ENCODE measurements at places on chromosomes 6 and 20.

- DNase-seq = no peak
Observed at GRCh38 chr6:90167514-90168379, 128.9 kb downstream of the BACH2 start.

DNA sequence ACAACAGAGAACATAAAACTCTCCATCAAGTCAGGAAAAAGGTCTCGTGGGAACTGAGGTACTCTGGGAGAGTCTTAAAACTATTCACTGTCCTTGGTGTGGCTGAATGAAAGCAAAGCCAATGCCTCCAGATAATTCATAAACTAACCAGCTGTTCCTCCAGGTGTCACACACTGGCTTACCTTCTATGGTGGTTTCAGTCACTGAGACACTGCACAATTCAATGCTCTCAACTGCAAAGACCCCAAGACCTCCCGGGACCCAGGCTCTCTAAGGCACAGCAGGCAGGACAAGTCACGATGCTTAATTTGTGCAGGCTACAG, 100.8 kb downstream of the GMPR start:
- no peak for DNase-seq

DNA sequence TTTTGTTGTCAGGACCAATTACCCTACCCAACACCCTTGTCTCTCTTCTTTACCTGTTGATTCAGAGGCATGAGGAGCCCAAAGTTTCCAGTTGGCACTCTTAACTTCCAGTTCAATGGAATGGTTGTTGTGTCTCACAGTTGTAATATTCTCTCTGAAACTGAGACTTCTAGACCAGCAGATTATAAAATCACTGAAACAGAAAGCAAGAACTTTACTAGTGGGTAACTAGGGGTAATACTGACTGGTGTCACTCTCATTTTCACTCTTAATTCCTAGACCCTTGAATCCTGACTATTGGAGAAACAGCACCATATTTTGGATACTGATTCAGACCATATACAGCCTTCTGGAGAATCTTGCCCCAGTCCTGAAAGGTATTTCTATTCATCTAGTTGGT, 140.2 kb upstream of the MMS22L start:
- no peak for DNase-seq

GRCh38 chr20:41222296-41222695, 85.0 kb downstream of the PLCG1 start:
- DNase-seq = no peak

DNA sequence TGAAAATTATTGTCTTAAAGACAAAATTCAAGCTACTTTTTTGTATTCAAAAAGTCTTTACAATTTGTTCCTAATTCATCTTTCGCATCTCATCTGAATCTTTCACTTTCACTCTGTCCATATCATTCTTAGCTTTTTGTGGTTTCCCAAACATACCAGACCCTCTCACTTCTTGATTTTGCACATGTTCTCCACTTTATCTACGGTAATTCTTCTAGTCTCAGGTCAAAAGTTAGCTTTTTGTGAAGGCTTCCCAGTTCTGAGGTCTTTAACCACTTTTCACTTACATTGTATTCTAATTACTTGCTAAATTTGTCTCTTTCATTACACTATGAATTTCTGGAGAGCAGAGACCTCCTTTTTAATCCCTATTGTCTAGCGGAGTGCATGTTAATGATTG, 34.6 kb upstream of the EPHA7 start:
- no peak for DNase-seq

- no peak for DNase-seq
Observed at GRCh38 chr6:152052061-152052460, 244.6 kb downstream of the ESR1 start.

GRCh38 chr6:32045811-32046449, 7.7 kb downstream of the CYP21A2 start:
- DNase-seq = no peak

GRCh38 chr20:15759594-15759993, 813.7 kb downstream of the KIF16B start:
- DNase-seq = no peak

DNA sequence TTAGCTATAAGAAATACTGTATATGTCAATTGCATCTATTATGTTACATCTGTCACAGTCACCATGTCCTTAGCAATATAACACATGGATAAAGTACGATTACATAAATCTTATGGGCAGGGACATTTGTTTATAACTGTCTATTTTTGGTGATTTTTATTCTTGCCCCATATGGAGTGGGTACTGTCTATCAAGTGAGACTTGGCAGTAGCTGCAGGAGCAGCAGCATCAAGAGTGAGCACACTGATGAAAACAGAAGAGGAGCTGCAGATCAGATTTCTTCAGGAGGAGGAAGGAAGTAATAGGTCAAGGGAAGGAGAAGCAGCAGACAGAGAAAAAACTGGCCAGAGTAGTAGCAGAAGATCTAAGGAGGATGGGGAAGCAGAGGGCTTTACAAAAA, 516.7 kb downstream of the C6orf118 start:
- no peak for DNase-seq

GRCh38 chr6:106666282-106667021, 37.1 kb downstream of the QRSL1 start:
- DNase-seq = no peak

DNA sequence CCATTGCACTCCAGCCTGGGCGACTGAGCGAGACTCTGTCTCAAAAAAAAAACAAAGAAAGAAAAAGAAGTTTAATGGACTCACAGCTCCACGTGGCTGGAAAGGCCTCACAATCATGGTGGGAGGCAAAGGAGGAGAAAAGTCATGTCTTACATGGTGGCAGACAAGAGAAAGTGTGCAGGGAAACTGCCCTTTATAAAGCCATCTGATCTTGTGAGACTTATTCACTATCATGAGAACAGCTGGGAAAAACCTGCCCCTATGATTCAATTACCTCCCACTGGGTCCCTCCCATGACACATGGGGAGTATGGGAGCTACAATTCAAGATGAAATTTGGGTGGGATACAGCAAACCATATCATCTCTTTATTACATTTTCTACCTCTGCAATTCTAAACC, 25.9 kb downstream of the SF3B5 start:
- DNase-seq = no peak

GRCh38 chr6:40440053-40440452, 147.1 kb downstream of the LRFN2 start:
- no peak for DNase-seq

- no peak for DNase-seq
Observed at GRCh38 chr6:136192902-136193301, 57.2 kb downstream of the MTFR2 start.

GRCh38 chr20:59802471-59803221, 130.8 kb downstream of the SYCP2 start:
- no peak for DNase-seq

DNA sequence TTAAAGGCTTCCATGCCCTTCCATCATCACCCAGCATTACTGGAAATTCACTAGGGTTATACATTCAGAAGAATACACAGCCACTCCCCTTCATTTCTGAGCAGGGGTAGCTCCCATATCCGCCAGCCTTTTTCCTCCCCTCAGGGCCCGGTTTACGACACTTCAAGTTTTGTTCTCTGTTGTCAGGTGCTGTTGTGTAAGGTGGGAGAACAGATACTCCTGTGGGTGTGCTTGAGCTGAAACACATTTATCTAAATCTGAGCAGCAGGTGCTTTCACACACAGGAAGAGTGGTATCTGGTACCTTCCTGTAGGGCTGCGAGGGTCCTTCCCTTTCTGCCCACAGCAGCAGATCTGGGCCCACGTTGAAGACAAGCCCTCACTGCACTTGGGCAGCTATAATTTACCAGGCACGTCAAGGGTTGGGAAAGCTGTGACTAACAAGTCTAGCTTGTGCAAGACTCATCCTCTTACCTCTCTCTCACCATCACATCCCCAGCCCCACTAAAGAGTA, 215.8 kb upstream of the RREB1 start:
- no peak for DNase-seq

GRCh38 chr20:59725476-59726280, 121.3 kb downstream of the PHACTR3 start:
- DNase-seq = no peak

- DNase-seq = peak; percentile 11
Observed at GRCh38 chr6:85756982-85757381, 114.3 kb upstream of the SYNCRIP start.

DNA sequence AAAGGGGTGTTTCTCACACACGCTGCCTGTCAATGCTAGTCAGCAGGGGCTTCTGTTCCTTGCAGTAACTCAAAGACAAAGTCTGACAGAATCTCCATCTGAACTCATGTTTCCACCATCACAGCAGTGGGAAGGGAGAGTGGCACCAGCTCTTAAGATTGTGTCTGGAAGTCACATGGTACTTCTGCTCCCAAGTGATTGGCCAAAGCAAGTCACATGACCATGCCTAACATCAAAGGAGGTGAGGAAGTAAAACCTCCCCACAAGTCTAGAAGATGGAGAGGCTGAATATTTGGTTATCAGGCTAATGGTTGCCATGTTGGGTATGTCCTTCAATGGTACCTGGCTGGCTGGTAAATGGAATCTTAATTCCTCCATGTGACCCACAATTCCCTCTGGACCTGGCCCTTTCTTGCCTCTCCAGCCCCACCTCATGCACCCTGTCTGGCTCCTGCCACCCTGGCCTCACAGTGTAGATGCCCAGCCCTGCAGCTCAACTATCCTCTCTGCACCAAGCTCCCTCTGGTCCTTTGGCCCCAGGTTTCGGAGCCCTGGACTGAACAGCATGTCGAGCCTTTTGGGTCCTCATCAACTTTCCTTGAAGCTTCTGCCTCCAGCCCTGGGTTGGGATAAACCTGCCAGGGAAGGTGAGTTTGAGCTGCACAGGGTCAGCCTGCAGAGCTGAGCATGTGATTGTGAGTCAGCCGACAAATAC, 51.0 kb upstream of the PMEPA1 start:
- no peak for DNase-seq
